Activated T-cell treated with anti-CD3 and anti-CD28 coated beads, Interleukin-2, amount 50 U/mL, for 48 hours (primary cell): ENCODE measurements at places on chromosomes 12 and 14.

DNA sequence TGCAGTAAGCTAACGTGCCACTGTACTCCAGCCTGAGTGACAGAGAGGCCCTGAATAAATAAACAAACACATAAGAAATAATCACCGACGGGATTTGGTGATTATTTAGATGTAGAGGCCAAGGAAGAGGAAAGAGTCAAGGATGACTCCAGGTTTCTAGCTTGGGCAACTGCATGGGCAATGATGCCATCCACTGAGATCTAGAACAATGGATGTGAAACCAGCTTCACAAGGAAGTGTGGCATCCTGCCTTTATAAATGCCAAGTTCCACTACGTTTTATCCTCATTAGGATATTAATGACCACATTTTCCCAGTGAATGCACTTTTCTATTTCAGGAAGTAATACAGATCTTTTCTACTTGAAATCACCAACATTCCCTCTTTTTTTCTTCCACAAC, 10.9 kb upstream of the PTGER2 start:
- DNase-seq, result no peak

DNA sequence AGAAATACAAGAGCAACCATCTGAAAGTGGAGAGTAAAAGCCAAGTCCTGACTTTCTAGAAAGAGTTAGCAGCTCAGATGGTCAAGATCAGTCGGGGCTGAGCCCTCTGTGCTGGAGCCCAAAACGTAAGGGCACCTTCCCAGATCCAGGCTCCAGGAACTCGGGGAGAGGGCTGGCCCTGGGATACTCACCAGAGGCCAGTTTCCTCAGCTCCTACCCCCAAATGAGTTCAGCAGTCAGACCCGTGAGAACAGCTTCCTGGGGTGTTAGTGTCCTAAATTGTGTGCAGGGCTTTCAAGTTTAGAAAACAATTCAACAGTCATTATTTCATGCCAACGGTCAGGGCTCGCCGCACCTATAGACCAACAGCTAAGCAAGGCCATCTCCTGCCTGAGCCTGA, 147.6 kb upstream of the FKBP4 start:
- DNase-seq, result no peak

GRCh38 chr14:41586237-41586636, 20.4 kb upstream of the LRFN5 start:
- DNase-seq, result no peak

DNA sequence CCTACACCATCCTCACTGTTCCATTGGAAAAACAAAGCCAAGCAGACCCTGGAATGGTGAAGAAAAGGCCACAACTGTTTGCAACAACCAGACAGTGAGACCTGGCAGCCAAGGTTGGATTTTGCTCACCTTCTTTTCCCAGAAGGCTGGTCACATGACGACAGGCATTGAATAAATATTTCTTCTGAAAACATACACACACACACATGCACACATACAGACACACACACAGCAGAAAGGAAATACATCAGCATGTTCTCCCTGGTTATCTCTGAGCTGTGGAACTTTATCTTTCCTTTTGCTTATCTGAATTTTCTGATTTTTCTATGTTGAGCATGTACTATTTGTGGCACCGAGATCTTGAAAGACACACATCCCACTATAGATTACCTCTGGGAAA, 38.0 kb upstream of the CCDC60 start:
- no peak for DNase-seq
